ENCODE measurements at places on chromosomes 13 and 19. TPM values are rescaled to one million over a fixed set of nuclear protein-coding genes. Genes with fewer than 3 reads are reported as not detected.

- DNase-seq = no peak
These were observed 6.4 kb upstream of the EFNB2 start for GRCh38 chr13:106541826-106542225.

DNA sequence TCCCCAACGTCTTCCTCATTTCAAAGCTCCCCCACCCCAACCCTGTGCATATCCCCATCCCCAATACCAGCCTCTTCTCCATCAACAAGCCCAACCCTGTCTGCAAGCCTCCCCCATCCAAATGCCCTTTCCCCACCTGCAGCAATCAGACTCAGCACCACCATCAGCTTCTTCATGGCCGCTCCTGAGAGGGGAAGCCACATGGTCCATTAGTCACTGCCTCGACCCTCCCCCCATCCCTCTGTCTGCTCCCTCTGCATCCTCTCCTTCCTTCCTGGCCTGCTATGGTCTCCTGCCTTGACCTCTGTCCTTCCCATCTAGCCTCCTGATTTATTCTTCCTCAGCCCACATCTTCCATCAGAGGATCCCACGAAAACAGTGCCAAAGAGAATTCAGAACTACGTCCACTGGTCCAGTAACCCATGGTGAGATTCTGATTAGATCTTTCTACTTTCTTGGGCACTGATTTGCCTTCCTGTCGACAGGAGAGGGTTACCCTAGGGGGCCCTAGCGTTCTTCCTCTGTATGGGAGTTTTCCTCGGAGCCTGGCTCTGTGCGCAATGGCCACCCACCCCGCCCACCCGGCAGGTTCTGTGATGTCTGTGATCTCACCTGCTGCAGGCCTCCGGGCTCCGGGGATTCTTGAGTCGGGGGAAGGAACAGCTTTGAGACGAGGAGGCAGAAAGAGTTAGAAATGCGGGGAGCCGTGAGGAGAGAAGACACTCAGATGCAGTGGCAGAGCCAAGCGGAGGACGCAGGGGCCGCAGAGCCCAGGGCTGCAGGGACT, 1.3 kb downstream of the KLK6 start:
- DNase-seq = no peak

- no peak for DNase-seq
These were observed 3.7 kb downstream of the CD70 start for GRCh38 chr19:6587093-6587820.

PSG3 gene
- not detected for total RNA-seq

CFAP97D2 gene
- not detected for total RNA-seq

DNA sequence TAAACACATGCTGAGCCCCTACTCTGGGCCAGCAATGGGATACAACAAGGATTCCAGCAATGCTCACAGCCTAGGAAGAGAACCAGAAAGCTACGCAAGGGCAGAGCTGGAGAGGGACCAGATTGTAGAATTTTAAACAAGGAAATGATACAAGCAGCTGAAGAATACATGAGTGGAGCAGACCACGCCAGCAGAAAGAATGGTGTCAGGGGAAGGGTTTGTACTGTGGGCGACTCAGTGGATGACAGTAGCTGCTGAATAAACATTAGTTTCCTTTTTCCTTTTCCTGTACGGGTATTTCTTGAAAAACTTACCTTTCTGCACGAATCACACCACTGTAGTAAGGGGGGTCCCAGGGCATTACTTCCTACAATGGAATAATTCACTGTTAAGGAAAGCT, 30.7 kb downstream of the MIPEP start:
- DNase-seq = no peak

GRCh38 chr13:75049735-75050335, 432.1 kb downstream of the TBC1D4 start:
- no peak for DNase-seq

- no peak for DNase-seq
These were observed 497.5 kb upstream of the PCDH20 start for GRCh38 chr13:61913183-61913582.

RNF113B gene
- total RNA-seq = not detected

HCN2 gene
- 6.7 TPM for total RNA-seq

DNA sequence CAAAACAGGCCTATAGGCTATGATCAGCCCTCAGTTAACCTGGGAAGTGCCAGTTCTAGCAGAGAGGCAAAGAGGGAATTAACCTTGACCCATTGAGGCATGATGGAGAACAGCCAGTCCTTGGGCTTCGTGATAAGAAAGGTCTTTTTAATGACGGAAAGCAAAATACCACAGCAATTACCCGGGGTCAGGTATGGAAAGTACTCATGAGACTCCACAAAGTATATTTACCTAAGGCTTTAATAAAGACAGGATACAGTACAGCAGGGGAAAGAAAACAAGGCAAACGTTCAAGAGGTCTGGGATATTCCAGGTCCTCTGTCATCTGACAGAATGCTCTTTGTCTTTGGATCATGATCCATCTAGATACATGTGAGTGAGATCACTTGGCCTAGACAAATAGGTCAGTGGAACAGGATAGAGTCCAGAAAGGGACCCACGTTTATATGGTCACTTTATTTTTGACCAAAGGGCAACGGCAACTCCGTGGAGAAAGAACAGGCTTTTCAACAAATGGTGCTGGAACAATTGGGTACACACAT, 52.2 kb downstream of the WDFY2 start:
- no peak for DNase-seq

SAFB gene
- 77.1 TPM for total RNA-seq

ZNF266 gene
- 12.7 TPM for total RNA-seq

ARGLU1 gene
- 55.6 TPM for total RNA-seq

GRCh38 chr19:54099190-54099902, 1.3 kb downstream of the OSCAR start:
- peak; percentile 26 for DNase-seq

ZNF536 gene
- total RNA-seq = not detected

DNA sequence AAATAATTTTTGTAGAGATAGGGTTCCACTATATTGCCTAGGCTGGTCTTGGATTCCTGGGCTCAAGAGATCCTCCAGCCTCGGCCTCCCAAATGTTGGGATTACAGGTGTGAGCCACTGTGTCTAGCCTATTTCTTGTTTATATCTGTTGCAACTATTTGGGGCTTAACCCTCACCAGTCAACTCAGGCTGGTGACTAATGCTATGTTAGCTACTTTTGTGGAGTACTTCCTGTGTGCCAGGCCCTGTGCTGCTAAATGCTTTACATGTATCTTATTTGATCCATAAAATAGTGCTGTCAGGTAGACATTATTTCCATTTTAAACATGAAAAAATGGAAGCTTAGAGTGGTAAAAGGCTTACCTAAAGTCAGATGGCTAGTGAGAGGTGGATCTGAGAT, 13.8 kb downstream of the CEACAM1 start:
- no peak for DNase-seq

DNA sequence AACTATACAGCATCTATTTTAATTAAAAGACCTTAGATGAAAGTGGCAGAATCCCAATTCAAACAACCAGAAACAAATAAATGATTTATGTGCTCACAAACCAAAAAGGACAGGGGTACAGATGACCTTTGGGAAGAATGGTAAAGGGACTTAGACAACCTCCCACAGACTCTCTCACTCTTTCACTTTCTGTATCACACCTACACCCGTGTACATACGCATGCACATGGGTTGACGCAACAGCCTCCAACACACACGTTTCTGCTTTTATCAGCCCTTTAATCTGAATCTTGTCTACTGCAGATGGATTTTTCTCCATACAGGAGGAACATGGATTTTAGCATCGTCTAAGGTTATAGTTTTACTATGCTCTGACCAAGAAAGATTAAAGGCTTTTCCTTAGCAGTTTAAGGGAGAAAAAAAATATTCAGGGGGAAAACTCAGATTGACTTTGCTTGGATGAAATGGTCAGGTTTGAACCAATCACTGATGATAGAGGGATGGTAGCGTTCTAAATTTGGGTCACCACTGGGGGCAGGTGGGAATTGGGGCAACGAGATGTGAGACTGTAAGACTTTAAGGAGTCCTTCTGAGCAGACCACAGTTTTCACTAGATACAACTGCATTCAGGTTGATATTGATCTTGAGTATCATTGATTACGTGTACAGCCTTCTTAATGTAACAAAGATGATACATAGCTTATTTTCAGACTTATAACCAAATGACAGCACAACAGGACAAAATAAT, 166.1 kb downstream of the ITGBL1 start:
- DNase-seq = no peak

DNA sequence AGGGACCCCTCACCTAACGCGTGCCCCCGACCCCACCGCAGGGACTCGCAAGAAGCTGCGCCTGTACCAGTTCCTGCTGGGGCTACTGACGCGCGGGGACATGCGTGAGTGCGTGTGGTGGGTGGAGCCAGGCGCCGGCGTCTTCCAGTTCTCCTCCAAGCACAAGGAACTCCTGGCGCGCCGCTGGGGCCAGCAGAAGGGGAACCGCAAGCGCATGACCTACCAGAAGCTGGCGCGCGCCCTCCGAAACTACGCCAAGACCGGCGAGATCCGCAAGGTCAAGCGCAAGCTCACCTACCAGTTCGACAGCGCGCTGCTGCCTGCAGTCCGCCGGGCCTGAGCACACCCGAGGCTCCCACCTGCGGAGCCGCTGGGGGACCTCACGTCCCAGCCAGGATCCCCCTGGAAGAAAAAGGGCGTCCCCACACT, 4.7 kb upstream of the MYBPC2 start:
- no peak for DNase-seq

SNRPD2 gene
- total RNA-seq = 310 TPM

DNA sequence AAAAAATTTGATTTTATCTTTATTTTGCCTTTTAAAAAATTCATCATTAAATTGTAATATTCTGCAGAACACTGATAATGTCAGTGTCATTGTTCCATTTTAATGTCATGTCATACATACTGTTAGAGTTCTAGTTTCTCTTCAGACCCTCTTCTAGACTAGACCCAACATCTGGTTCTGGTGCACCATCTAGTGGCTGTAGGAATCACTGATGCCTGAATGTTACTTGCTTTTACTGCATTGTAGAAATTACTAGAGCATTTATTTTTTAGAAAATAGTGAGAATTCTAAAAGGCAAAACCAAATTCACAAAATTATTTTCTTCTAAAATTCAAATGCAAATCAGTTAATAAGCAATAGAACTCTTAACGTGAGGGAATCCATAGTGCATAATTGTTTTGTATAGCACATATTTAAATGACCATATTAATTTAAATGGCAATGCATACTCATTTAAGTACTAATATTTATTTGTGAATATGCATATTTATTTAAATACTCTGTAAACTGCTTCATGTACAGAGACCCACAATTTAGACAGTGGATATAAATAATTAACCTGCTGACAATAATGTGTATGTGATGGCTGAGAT, 425.7 kb downstream of the KLF12 start:
- no peak for DNase-seq

- DNase-seq = peak; percentile 51
These were observed 113.2 kb upstream of the MCF2L start for GRCh38 chr13:112855859-112856258.

DNA sequence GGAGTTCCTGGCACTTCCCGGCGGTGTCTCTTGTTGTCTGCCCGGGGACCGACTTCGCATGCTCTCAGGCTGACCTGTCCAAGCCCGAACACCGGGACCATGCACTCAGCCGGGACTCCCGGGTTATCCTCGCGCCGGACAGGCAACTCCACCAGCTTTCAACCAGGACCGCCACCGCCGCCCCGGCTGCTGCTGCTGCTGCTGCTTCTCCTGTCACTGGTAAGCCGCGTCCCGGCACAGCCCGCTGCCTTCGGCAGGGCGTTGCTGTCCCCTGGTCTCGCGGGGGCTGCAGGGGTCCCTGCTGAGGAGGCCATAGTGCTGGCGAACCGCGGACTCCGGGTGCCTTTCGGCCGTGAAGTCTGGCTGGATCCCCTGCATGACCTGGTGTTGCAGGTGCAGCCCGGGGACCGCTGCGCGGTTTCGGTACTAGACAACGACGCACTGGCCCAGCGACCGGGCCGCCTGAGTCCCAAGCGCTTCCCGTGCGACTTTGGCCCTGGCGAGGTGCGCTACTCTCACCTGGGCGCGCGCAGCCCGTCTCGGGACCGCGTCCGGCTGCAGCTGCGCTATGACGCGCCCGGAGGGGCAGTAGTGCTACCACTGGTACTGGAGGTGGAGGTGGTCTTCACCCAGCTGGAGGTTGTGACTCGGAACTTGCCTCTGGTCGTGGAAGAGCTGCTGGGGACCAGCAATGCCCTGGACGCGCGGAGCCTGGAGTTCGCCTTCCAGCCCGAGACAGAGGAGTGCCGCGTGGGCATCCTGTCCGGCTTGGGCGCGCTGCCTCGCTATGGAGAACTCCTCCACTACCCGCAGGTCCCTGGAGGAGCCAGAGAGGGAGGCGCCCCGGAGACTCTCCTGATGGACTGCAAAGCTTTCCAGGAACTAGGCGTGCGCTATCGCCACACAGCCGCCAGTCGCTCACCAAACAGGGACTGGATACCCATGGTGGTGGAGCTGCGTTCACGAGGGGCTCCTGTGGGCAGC, 661 bp downstream of the FREM2 start:
- DNase-seq = peak; percentile 93

NPHS1 gene
- total RNA-seq = not detected

GRCh38 chr13:77981281-77981881, 62.8 kb upstream of the EDNRB start:
- DNase-seq = no peak

ZNF525 gene
- total RNA-seq = 6.9 TPM

GRCh38 chr13:24097064-24097463, 63.5 kb upstream of the SPATA13 start:
- DNase-seq = no peak

NEK5 gene
- 0.68 TPM for total RNA-seq

PSG11 gene
- not detected for total RNA-seq

DNA sequence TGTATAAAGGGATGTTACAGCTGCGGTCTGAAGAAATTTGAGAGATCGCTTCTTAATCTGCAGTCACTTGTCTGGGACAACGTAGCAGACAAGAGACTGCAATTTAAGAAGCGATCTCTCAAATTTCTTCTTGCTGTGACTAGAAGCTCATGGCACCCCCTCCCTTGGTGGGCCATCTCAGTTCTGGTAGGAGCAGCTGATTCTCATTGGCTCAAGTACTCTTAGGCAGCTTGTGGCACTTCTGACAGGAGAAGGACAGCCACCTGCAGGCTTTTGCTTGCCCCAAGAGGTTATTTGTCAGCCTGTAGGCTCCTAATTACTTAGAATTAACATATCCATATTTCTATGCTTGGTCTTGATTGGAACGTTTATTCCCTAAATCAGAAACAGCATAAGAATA, 503.0 kb downstream of the DCT start:
- no peak for DNase-seq

- peak; percentile 14 for DNase-seq
These were observed 2.6 kb downstream of the NAPSA start for GRCh38 chr19:50362656-50363424.

TNFAIP8L1 gene
- total RNA-seq = 3.9 TPM

DNA sequence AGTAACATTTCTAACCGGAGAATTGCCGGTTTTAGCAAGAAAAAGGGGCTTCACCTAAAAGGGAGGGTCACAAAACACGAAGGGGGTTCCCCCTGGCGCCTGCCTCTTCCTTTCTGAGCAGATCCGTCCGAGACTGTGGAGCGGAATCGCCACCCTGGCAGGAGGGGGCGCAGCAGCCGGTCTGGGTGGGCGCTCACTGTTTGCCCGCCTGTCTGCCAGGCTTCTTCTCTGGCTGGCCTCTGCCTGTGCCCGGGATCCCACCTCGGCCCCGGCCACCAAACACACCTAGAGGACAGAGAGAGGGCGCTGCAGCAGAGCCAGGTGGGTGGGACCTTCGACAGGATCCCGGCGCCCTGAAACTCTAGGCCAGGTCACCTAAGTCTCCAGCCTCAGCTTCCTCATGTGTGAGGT, 15.6 kb downstream of the LSM4 start:
- no peak for DNase-seq
